ENCODE measurements at places on chromosomes 11 and 22. TPM values are rescaled to one million over a fixed set of nuclear protein-coding genes. Genes with fewer than 3 reads are reported as not detected.
A peak's percentile ranks its signal among the peaks of the same experiment; 100 is the strongest.

PIWIL4 gene
- total RNA-seq: 13.2 TPM

DNA sequence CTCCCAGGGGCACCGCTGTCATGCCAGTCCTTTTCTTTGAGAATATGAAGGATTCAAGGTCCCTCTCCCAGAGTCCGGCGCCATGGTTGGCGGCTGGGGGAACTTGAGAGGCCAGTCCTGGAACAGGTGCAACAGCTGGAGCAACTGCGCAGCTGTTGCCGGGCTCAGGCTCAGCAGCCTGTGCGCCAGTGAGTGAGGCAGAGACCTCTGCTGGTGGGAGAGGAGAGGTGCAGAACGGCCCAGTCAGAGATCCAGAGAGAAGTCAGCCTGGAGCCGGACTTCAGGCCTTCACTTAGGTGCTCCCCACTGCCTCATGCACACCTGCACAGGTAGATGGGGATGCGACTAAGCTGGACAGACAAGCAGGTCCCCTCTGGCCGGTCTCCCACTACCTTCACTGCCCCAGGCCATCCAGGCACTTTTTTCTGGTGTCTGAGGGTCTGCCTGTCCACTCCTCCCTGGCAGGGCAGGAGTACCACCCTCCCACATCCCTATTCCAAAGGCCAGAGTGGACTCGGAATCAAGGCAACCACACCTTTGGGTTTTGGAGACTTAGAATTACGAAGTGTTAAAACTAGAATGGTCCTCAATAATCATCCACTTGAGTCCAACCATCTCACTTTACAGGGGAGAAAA lies 4.6 kb downstream of the CHRDL2 start:
- H3K27ac ChIP-seq: no peak overlapping the region
- DNase-seq: peak; percentile 88
- no peaks in the 10 kb centered on the region for H3K36me3 ChIP-seq

DNA sequence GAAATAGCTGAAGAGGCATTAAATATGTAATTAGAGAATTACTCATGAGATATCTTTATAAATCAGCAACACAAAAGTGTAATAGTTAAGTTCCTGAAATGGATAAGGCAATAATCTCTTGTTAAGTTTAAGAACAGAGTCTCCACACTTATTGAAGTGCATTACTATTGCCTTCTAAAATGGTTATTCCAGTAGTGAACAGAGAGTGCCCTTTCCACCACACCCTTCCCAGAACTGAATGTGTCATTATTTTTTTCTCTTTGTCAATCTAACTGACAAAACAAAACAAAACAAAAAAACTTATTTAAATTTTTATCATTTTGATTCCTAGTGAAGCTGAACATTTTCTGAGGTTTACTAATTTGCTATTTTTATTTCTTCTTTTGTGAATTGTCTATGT lies 9.2 kb upstream of the PRRG4 start:
- H3K4me1 ChIP-seq: no peaks in the 10 kb centered on the region
- H3K4me3 ChIP-seq: no peak overlapping the region
- no peaks in the 10 kb centered on the region for H3K27me3 ChIP-seq

GRCh38 chr22:50613291-50613981 lies 12.8 kb downstream of the MAPK8IP2 start:
- H3K4me3 ChIP-seq: no peak overlapping the region
- peak; percentile 93 for DNase-seq
- H3K4me1 ChIP-seq: peaks cover 9% of the 10 kb centered on the region
- H3K36me3 ChIP-seq: no peaks in the 10 kb centered on the region

- H3K27me3 ChIP-seq: no peaks in the 10 kb centered on the region
- no peak for DNase-seq
- H3K27ac ChIP-seq: no peak overlapping the region
- peaks cover 9% of the 10 kb centered on the region for H3K4me1 ChIP-seq
- no peak overlapping the region for H3K4me3 ChIP-seq
Observed at GRCh38 chr22:36762687-36763260, 13.1 kb downstream of the IFT27 start.

DNA sequence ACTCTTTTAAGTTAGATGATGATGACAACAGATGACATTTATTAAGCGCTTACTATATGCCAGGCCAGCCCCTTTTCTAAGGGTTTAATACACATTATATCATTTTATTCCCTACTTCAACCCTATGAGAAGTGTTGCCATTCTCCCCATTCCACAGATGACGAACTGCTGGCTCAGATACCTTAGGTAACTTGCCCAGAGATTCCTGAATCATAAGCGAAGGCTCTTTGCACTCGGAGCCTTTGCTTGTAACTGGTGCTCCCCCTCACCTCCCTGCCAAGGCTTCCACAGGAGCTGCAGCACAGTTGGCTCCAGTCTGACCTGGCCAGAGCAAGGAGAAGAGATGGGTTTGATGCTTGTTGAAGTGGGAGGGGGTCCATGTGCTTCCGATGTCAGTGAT lies 43.0 kb downstream of the DBX1 start:
- no peak overlapping the region for H3K27ac ChIP-seq
- H3K27me3 ChIP-seq: no peaks in the 10 kb centered on the region
- no peak for DNase-seq
- H3K4me3 ChIP-seq: no peak overlapping the region

UCP2 gene
- total RNA-seq: 17.1 TPM

DNA sequence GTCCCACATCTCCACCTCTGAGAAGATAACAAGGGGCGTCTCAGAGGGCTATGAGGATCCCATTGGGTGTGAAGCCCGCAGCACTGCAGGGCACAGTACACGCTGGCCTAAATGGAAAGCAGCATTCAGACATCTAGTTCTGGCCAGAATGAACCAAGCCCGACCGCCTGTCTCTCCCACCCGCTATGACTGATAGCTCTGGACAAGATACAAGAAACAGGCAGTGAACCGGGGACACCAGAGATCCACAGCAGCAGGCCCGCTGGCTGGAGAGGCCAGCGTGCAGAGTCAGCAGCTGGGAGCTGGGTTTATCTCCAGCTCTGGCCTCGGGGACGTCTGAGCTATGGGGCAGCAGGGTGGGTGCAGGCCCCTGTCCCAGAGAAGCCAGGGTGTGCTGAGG lies 9.6 kb downstream of the CERK start:
- H3K4me1 ChIP-seq: peaks cover 75% of the 10 kb centered on the region
- no peak overlapping the region for H3K4me3 ChIP-seq
- H3K36me3 ChIP-seq: no peaks in the 10 kb centered on the region
- DNase-seq: no peak
- peak overlapping the region; percentile 94 for H3K27ac ChIP-seq

MPZL2 gene
- 19.7 TPM for total RNA-seq

GRCh38 chr11:70255477-70256116 lies 14.9 kb upstream of the PPFIA1 start:
- H3K4me3 ChIP-seq: no peak overlapping the region
- no peak for DNase-seq
- no peak overlapping the region for H3K27ac ChIP-seq
- H3K36me3 ChIP-seq: no peaks in the 10 kb centered on the region
- no peaks in the 10 kb centered on the region for H3K4me1 ChIP-seq

DTX4 gene
- 9.6 TPM for total RNA-seq

PI4KA gene
- total RNA-seq: 42.5 TPM

APOBEC3G gene
- total RNA-seq: 5.4 TPM

DNA sequence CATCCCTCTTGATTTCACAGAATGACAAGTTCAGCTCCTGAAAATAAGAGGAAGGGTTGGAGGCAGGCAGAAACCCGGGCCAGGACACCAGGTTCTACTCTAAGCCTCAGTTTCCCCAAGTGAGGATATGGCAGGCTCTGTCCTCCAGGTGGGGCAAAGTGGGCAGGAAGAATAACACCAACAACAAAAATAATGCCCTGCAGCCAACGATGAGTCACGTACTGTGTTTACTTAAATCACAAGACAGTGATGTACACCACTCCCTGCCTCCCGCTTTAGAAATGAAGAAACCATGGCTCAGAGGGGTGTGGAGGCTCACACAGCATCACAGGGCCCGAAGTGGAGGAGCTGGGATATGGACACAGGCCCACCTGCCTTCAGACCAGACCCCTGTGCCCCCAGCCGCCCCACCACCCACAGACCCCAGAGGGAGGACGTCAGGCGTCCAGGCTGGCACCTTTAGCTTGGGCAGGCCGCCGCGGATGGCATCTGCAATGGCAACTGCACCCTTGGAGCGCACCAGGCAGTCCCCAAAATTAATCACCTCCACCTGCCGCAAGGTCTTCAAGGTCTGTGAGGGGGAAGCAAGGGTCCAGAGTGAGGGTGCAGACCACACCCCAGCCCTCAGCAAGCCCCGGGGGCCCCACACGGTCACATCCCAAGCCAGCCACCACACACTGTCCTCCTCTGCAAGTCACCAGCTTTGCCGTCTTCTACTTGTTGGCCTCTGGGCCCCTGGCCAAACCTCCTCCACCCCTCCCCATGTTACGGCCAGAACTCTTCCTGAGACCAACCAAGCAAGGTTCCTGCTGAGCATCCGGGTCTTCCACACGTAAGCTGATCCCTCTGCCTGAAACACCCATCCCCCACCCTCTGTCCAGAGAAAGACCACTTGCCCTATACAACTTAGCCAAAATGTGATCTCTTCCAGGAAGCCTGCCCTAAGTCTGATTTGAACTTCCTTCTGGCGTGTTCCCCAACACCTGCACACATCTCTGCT lies 15.8 kb upstream of the CHADL start:
- no peak for DNase-seq
- H3K27ac ChIP-seq: no peak overlapping the region
- H3K4me1 ChIP-seq: no peaks in the 10 kb centered on the region
- H3K36me3 ChIP-seq: peaks cover 7% of the 10 kb centered on the region

MCHR1 gene
- not detected for total RNA-seq

DNA sequence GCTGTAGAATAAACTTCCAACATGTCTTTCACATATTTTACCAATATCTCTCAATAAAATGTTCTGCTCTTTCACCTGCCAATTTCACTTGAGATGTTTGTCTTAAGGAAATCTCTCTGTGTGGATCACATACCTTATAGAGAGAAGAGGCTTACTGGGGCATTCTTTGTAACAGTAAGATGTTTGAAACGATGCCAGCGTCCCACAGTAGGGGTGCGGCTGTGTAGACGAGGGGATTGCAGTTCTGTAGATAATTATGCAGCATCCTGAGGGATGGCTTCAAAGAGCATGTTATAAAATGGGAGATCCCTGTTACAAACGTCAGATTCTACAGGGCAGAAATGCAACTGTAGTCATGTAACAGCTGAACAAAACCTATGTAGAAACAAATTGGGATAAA lies 200.0 kb downstream of the TBC1D22A start:
- no peak overlapping the region for H3K27ac ChIP-seq
- no peak for DNase-seq
- no peaks in the 10 kb centered on the region for H3K4me1 ChIP-seq
- no peaks in the 10 kb centered on the region for H3K36me3 ChIP-seq
- no peak overlapping the region for H3K4me3 ChIP-seq

NRIP3 gene
- not detected for total RNA-seq

DNA sequence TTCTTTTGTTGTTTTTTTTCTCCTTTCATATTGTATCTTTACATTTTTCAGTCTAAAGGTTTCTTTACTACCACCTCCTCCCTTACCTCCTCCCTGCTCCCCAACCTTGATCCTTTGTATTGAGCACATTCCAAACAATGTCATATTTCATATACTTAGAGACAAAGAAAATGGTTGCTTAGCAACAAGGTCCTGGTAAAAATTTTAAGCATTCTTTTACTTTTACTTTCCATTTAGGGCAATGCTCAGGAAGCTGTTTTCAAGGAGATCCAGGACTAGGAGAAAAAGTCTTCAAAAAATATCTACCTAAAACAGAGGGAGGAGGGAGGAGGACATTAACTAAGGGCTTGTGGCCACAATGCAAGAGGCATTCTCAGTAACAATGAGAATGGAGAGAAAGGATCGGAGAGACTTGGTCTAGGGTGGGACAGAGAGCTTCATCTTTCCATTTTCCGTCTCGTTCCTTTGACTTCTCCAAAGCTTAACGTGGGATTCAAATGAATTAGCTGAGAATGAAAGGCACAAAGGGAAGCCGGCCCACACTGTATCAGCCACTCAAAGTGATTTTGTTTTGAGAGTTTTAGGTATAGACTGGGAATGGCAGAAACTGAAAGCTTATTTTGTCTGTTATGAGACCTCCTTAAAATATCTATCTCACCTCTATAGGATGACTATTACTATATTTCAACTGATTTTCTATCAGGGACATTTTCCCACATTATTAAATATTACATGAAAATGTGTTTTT lies 455.7 kb downstream of the RAB38 start:
- H3K4me3 ChIP-seq: no peak overlapping the region
- H3K4me1 ChIP-seq: no peaks in the 10 kb centered on the region
- DNase-seq: no peak
- H3K27ac ChIP-seq: no peak overlapping the region
- no peaks in the 10 kb centered on the region for H3K27me3 ChIP-seq

- H3K4me1 ChIP-seq: peaks cover 11% of the 10 kb centered on the region
- H3K27me3 ChIP-seq: no peaks in the 10 kb centered on the region
- H3K27ac ChIP-seq: no peak overlapping the region
Observed at GRCh38 chr11:27842290-27842689, 142.0 kb upstream of the BDNF start.

PARVG gene
- 13.2 TPM for total RNA-seq

DNA sequence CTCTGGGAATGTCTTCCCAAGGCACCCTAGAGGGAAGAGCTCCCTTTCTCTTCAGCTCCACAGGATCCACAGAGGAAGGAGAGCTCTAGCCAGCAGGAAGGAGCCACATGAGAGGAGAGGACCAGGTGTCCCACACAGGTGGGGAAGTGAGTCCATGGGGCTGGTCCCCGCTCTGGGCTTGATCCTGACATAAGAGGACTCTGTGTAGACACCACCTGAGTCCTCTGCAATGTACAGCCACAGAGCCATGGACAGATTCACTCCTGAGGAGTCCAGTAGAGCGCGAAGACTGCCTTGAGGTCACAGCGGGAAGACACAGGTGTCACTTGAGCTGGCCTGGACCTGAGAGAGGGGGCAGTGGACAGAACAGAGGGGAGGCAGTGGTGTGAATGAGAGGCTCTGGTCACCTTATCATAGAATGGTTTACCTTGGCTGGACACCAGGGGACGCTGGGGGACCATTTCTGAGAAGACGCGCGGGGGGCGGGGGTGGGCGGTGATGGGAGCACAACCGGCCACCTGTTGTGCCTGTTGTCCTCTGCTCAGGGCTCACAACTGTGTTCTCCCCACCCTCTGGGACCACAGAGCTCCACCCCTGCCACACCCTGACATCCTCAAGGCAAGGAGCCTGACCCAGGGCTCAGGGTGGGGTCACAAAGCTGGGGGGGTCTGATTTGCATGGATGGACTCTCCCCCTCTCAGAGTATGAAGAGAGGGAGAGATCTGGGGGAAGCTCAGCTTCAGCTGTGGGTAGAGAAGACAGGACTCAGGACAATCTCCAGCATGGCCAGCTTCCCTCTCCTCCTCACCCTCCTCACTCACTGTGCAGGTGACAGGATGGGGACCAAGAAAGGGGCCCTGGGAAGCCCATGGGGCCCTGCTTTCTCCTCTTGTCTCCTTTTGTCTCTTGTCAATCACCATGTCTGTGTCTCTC lies 128.2 kb downstream of the ZNF280B start:
- H3K27ac ChIP-seq: no peak overlapping the region
- no peaks in the 10 kb centered on the region for H3K36me3 ChIP-seq
- H3K27me3 ChIP-seq: no peaks in the 10 kb centered on the region
- DNase-seq: no peak
- no peaks in the 10 kb centered on the region for H3K4me1 ChIP-seq

TRPM5 gene
- total RNA-seq: under 0.01 TPM

OR5M3 gene
- not detected for total RNA-seq

GRCh38 chr11:101521821-101522220 lies 62.0 kb downstream of the TRPC6 start:
- no peaks in the 10 kb centered on the region for H3K36me3 ChIP-seq
- no peak overlapping the region for H3K4me3 ChIP-seq
- H3K4me1 ChIP-seq: no peaks in the 10 kb centered on the region
- H3K27ac ChIP-seq: no peak overlapping the region
- H3K27me3 ChIP-seq: no peaks in the 10 kb centered on the region

GRCh38 chr11:126332221-126332711 lies 23.2 kb upstream of the ST3GAL4 start:
- peaks cover 2% of the 10 kb centered on the region for H3K36me3 ChIP-seq
- H3K4me3 ChIP-seq: no peak overlapping the region
- peaks cover 16% of the 10 kb centered on the region for H3K4me1 ChIP-seq
- H3K27ac ChIP-seq: no peak overlapping the region
- no peaks in the 10 kb centered on the region for H3K27me3 ChIP-seq
- no peak for DNase-seq
